Sigmoid colon (tissue), 7 donors: ENCODE measurements at places on chromosomes 16 and 17. TPM values are rescaled to one million over a fixed set of nuclear protein-coding genes. Genes with fewer than 3 reads are reported as not detected.

DNA sequence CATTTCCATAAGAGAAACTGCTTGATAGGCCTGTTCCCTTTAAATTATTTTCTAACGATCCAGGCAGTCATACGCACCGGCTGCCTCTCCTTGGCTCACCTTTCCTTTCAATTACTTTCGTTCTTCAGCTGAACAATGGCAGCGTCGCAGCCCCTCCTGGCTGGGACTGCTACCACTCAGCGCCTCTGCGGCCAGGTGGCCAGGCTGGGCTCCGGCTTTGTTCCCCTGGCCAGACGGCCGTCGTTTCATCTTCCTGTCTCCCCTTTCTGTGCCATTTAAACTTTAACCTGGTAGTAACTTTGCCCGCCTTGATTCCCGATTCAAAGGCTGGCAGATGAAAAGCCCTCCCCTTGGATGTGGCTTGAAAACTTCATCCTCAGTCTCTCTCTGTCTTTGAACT is 79.0 kb downstream of the C16orf78 start:
- no peak for DNase-seq

OR1E1 gene
- total RNA-seq: not detected

DNA sequence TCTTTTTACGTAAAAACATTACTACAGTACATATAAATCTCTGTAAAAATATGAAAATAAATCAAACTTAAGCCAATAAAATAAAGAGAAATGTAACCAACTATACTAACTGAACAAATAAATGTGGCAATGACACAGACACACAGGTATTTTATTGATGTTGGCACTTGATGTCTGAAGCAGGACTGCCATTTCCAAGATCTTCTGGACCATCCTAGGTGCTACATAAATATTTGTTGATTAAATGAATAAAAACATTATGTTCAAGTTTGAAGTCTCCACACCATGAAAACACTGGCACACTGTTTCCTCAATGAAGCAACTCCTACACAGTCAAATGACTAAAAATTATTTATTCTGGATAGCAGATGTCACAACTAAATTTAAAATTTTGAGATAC is 106.9 kb downstream of the NCOR1 start:
- DNase-seq: no peak

DNA sequence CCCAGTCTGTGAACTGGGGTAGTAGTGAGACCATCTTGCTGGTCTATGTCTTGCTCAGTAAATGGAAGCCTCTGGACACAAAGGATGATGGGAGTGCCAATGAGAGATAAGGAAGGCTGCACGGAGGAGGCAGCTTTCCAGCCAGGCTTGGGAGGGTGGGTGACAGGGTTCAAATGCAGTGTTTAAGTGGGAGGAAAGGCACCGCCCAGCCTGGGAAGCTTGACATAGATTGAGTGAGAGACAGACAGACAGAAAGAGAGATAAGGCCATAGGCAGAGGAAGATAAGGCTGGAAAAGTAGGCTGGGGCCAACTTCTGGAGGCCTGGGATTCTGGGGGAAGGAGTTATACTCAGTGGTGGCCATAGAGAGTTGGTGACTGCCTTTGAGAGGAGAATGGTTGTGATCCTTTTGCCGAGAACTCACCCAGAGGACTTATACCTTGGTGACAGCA is 7.2 kb upstream of the COL1A1 start:
- peak; percentile 63 for DNase-seq

PGAP6 gene
- total RNA-seq: 22.8 TPM

TP53TG3F gene
- not detected for total RNA-seq

DNA sequence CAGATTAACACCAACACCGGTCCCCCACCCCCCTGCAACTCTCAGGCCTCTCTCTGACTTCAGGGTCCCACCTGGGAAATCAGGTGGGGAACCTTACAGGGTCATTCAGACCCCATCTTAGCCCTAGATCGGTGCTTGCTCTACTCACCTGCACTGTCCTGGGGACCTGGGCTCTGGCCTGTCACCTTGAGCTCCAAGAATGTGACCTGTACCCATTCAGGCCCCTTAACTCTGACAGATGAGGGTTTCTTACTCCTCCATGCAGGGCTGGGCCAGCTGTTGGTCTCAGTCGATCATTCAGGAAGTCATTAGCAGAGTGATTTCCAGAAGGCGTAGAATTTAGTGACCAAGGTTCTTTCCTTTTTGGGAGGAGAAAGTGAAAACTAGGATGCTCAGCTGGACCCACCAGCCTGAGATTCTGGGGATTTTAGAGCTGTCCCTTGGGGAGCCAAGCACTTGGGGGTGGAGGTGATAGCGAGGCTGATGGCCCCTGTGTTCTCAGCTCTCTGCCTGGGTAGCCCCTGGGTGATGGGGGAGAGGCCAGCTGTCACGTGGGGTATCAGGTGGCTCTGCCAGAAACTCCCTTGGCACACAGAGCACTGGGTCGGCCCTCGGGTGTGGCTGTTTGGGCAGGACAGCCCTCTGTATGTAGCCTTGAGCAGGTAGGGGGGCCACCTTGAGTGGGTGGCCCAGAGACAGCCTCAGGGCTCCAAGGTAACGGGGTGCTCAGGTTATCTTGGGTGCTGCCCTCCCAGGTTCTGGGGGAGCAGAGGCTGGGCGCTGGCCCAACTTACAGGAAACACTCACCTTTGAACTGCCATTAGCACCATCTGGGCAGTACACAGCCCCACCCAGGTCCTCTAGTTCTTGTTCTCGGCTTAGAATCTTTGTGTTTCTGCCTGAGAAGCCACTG is 724 bp downstream of the MVP start:
- no peak for DNase-seq

COX11 gene
- total RNA-seq: 43.0 TPM

HOXB5 gene
- 2.5 TPM for total RNA-seq

CAVIN1 gene
- total RNA-seq: 519 TPM

- DNase-seq: peak; percentile 32
These were observed 8.6 kb upstream of the KDM6B start for GRCh38 chr17:7825206-7825990.

DNA sequence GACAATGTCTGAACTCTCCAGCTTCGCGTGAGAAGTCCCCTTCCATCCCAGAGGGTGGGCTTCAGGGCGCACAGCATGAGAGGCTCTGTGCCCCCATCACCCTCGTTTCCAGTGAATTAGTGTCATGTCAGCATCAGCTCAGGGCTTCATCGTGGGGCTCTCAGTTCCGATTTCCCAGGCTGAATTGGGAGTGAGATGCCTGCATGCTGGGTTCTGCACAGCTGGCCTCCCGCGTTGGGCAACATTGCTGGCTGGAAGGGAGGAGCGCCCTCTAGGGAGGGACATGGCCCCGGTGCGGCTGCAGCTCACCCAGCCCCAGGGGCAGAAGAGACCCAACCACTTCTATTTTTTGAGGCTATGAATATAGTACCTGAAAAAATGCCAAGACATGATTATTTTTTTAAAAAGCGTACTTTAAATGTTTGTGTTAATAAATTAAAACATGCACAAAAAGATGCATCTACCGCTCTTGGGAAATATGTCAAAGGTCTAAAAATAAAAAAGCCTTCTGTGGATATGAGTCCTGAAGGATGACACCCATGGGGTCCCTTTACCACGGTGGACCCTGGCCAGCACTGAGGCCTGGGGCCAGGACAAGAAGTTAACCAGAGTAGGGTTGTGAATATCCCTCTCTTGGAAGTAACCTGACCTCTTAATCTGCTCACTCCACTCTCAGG is 10.5 kb upstream of the ITGAD start:
- DNase-seq: no peak

MT4 gene
- not detected for total RNA-seq

- DNase-seq: no peak
These were observed 11.5 kb upstream of the KRT38 start for GRCh38 chr17:41452281-41452680.

ZNF750 gene
- total RNA-seq: not detected

DNA sequence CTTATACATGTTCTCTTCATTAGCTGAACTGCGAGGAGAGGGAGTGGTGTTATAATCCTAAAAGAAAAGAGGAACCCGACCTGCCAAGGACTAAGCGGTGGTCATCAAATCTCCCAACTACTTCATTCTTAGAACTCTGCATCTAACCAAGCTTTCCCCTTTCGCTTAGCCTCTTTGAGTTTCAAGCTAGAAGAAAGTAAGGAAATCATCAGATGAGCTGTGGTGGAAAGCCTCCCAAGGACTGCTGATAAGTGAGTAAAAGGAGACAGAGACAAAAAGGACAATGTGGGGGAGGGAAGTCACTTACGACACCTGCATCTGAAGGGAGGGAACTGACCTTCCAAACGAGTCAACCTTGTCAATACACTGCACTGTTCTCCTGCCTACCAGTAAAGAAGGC is 121.3 kb downstream of the TRIM37 start:
- no peak for DNase-seq

GRCh38 chr17:10224582-10225195 is 26.3 kb upstream of the GAS7 start:
- DNase-seq: no peak

GRCh38 chr17:30393491-30393890 is 14.8 kb downstream of the CPD start:
- DNase-seq: no peak

KRTAP9-2 gene
- total RNA-seq: not detected

DNA sequence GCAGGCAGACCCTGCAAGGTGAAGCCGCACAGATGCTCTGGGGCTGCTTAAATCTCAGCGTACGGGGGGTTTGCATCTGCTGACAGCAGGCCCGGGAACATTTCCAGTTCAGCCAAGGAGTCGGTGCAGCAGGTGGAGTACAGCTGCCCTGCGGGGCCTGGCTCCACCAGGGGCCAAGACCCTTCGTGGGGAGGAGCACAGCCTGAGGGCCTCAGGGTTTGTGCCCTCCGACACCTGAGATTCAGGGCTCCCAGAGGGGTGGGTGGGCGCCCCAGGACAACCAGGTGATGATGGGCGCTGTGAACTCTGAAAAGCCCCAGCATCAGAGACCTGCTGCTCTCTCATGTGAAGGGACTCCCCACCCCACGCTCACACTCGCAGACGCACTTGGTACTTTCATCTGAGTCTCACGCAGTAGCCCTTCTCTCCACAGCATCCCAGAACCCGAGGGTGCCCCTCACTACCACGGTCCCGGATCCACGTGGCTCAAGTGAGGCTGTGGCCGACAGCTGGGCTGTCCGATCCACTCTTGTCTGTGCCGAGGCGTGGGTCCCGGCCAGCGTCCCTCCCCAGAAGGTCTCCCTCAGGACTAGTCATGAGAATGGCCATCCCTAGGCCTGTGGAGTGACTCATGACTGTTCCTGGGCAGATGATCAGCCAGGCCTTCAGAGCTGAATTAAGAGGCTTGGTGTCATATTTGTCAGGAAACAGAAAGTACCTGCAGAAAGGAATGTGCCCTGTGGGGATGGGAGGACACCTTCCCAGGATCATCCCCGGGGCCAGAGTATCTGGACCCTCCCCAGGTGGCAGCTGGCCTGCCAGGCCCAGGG is 29.6 kb downstream of the ACSF3 start:
- no peak for DNase-seq

DNA sequence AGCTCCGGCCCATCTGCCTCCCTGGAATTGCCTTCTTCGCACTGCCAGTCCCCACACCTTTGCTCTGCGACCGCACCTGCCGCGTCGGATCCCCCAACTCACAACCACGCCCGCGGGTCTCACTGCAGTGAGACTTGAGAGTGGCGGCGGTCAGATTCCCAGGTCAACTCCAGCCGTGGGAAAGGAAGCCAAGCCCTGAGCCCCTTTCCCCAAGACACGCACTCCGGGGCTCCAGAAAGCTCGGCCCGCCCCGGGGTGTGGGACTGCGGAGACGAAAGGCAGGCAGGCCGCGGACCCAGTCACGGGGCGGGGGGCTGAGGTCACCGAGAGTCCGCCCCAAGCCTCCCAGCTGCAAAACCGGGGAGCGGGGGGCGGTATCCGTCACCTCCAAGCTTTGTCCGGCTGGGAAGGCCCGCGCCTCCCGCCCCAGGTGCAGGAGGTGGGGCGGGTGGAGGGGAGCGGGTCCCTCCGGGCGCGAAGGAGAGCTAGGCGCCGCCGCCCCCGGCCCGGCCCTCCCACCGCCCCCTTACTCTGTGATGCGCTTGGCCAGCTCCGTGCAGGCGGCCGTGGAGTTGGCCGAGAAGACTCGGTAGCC is 615 bp downstream of the PRPSAP1 start:
- peak; percentile 68 for DNase-seq

GRCh38 chr17:2011411-2012371 is 13.4 kb downstream of the RTN4RL1 start:
- DNase-seq: no peak

DNA sequence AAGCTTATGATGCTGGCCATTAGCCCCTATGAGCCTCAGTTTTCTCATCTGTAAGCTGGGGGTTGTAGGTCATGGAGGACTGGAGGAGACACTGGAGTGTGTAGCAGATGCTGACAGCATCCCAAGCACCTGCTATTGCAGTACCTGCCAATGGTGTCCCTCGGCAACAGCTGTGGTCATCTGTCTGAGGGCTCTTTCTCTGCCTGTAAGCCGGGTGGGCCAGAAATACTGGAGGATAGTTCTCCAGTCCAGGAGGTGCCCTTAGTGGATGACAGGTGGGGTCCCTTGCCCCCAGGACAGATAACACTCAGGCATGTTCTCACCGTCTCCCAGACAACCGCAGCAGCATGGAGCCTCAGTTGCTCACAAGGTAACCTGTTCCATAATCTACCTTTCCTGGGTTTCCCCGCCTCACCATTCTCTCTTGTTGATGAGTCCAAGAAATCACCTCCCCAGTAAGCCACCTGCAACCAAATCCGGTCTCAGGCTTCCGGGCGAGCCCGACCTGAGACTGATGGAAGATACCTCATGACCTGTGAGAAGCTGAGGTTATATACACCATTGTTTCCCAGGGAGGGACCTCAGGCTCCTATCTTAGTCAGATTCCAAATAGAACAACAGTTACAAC is 23.8 kb downstream of the NLRP1 start:
- no peak for DNase-seq

GRCh38 chr16:84294117-84294516 is 561 bp upstream of the WFDC1 start:
- no peak for DNase-seq

GRCh38 chr16:85761861-85762260 is 11.0 kb upstream of the C16orf74 start:
- DNase-seq: no peak

DNA sequence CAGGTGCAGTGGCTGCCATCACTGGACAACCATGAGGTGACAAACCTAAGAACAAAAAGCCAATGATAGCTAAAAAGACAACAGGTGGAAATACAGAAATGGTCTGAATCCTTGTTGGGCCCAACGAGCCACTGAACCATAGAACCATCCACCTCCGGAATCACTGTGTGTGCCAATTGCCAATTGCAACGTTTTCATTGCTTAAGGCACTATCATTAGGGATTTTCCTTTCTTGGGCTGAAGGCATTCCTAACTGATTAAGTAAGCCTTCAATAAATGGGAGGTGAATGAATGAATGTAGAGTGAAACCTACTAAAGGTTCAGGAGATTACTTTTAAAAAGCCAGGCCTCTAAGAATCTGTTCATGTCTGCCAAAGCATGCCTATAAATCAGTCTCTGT is 3.6 kb downstream of the USP31 start:
- DNase-seq: no peak

SSTR5 gene
- not detected for total RNA-seq

DNA sequence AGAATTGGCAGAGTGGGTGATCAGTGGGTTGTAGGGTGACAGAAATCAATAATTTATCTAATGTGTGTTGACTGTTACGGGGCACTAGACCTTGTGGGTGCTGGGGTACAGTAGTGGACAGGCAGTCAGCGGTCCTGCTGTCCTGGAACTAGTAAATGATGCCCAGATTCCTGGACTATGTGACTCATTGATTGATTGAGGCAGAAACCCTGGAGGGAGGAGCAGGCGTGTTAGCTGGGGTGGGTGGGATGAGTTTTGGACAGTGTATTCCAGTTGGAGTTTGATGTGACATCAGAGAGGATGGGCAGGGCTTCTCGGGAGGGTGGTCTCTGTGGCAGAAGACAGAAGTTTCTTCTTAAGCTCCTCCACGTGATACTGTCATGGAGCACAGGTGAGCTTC is 24.4 kb downstream of the PRMT7 start:
- no peak for DNase-seq

- DNase-seq: peak; percentile 99
These were observed at the start of gene PER1 for GRCh38 chr17:8152112-8152775. TSS of gene PER1 (minus strand) at chr17:8152404. CDS start at chr17:8150706, 1,698 bp downstream.
